CD4-positive, alpha-beta T cell treated with Interleukin-1 beta for 1 hour (primary cell): ENCODE measurements at places on chromosomes 3 and 15.

DNA sequence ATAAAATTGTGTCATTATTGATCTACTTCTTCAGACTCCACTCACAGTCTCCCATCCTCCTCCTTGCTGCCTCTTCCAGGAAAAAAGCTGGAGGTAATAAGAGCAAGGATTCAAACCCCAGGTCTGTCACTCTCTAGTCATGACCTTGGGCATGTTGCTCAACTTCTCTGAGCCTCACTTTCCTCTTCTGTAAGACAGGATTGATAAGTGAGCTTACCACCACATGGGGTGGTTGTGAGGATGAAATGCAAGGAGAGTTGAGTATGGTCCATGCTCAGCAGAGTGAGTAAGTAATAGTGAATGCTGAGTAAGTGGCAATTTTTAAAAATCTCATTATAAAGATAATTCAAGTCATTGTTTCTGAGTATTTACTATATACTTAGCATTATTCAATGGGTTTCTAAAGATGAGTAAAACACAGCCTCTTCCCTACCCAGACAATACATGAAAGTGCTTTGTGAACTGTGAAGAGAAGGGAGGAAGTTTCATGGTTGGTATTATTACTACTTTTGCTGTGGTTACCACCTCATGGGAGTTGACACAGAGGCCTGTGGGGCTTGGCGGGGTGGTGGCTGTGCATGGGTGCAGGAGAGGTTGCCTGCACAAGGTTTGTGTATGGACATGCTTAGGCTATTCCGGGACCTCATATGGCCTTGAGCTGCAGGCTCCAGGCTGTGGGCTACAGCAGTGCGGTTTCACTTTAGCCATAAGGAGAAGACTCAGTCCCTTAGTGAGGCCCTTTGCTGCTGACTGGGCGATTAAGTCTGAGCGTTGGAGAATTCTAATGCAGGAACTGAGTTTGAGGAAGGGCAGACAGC is 30.0 kb downstream of the SLC6A11 start:
- DNase-seq: no peak

DNA sequence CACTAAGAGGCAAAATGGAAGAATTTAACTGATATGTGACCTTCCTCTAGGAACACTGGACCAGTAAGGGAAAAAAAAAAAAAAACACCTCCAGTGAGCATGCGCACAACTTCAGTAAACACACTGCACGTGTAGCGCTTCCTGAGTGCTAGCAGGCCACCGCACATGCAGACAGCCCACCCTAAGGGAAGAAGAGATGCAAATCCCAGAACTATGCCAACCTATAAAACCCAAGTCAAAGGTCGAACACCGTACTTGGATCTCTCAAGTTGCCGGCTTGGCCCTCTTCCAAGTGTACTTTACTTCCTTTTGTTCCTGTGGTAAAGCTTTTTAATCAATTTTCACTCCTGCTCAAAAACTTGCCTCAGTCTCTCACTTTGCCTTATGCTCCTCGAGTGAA is 64.5 kb upstream of the CADPS start:
- DNase-seq: no peak

- DNase-seq: no peak
Measured at GRCh38 chr3:127720985-127721935, 48.5 kb downstream of the ABTB1 start.

- DNase-seq: no peak
Measured at GRCh38 chr3:183517607-183518006, 37.9 kb downstream of the KLHL6 start.

GRCh38 chr15:85408270-85408746 is 27.9 kb downstream of the AKAP13 start:
- DNase-seq: peak; percentile 14

DNA sequence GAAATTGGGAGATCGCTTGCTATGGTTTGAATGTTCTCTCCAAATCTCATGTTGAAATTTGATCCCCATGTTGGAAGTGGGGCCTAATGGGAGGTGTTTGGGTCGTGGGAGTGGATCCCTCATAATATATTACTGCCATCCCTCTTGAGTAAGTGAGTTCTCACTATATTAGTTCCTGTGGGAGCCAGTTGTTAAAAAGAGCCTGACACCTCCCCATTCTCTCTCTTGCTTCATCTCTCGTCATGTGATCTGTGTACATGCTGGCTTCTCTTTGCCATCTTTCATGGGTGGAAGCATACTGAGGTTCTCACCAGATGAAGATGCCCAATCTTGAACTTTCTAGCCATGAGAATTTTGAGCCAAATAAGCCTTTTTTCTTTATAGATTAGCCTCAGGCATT is 43.0 kb upstream of the IL20RB start:
- no peak for DNase-seq

GRCh38 chr15:96037584-96037983 is 292.9 kb upstream of the NR2F2 start:
- DNase-seq: no peak

DNA sequence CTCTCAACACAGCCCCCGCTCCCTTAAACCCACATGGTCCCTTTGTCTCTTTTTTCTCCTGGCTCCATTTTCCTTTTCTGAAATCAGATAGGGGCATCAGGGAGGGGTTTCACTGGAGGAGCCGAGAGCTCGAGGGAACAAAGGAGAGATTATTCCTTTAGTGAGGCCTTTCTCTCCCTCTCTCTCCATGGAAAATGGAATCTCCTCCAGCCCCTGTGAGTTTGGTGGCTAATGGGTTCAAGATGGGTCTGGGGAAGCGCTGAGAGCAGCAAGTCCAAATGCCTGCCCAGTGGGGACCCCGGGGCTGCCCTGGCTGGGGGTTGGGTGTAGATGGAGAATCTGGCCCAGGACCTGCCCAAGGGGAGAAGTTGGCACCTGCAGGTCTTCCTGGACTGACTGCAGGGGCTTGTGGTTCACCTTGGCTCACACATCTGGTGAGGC is 56.8 kb downstream of the ITGA11 start:
- DNase-seq: no peak

GRCh38 chr3:132847849-132848625 is 125.8 kb upstream of the NPHP3 start:
- no peak for DNase-seq

DNA sequence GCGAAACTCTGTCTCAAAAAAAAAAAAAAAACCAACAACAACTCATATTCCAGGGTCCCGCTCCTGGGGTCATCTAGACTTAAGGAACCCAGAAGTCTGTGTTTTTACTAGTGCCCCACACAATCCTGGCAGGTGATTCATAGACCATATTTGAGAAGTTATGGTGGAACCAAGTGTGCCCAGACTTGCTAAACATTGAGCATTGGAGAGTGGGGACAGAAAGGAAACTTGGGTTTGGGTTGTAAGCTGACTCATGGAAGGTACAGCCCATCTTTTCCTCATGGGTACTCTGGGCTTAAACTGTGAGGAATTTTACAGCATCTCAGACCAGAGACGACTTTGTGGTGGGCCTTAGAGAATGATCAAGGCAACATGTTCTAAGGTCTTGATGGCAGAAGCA is 18.3 kb upstream of the IGF2BP2 start:
- no peak for DNase-seq

GRCh38 chr3:78666470-78666800 is 1101.4 kb downstream of the ROBO1 start:
- no peak for DNase-seq

- no peak for DNase-seq
Measured at GRCh38 chr15:71400294-71400693, 285.0 kb downstream of the THSD4 start.

GRCh38 chr3:165404357-165405027 is 208.3 kb upstream of the SLITRK3 start:
- DNase-seq: no peak

GRCh38 chr3:133874344-133874743 is 21.3 kb downstream of the RAB6B start:
- no peak for DNase-seq

- DNase-seq: no peak
Measured at GRCh38 chr3:18090377-18090776, 334.8 kb downstream of the SATB1 start.

- no peak for DNase-seq
Measured at GRCh38 chr3:11898611-11899325, 52.1 kb upstream of the TAMM41 start.

DNA sequence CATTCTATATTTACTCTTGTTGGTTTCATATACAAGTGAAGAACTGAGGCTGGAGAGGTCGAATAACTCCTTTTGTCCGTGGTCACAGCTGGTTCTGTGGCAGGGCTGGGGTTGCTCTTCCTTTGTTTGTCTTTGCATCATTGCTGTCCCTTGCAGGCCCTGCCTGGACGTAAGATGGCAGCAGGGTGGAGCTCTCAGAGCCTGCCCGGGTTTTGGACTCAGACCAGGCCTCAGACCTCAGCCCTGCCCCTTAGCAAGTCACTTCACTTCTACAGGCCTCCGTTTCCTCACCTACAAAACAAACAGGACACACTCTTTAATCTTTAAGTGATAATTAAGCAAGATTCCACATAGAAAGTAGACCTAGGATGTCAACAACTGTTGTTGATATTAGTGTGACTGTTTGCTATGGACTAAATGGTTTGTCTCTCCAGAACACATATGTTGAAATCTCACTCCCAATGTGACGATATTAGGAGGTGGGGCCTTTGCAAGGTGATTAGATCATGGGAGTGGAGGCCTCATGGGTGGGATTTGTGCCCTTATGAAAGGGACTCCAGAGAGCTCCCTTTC is 65.6 kb upstream of the PLXNA1 start:
- no peak for DNase-seq

DNA sequence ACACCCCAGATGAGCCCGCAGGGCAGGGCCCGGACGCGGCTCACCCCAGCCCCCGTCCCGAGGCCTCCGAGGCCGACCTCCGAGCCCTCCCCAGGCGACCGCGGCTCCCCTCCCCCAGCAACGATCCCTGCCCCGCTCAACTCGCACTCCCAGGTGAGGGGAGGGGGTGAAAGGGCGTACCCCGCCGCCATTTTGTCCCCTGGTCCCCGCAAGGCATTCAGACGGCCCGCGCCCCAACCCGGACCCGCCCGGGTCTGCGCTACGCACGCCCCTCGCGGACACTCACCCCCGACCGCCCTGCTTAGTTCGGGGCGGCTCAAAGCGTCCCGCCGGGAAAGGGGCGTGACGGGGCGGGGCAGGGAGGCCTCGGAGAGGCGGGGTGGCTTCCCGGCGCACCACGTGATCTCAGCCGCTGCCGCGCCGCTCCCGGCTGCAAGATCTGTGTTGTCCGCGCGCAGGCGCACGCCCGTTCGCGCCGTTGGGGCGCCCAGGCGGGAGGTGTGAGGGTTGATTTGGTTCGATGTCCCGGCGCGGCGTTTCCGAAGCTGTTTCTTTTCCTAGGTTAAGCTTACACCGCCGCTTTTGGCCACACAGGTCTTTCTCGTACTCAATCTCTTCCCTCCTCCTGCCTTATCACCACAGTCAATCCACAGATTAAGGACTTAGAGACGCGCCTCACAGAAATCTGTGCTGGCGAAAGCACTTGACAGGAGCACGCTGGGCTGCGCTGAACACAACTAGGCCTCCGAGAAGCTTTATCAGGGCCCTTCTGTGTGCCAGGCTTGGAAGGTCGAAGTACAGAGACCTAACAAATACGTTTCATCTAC is at the start of gene SCAPER:
Gene SCAPER (minus strand): TSS at position 328 of the 827 bp plus-strand sequence. CDS start 21,523 bp downstream, outside the sequence.
- peak; percentile 93 for DNase-seq

- DNase-seq: no peak
Measured at GRCh38 chr3:118369892-118370491, 664.7 kb downstream of the IGSF11 start.

GRCh38 chr15:57301307-57301706 is 75.0 kb upstream of the CGNL1 start:
- no peak for DNase-seq

- DNase-seq: no peak
Measured at GRCh38 chr3:55859305-55859704, 372.2 kb upstream of the WNT5A start.

DNA sequence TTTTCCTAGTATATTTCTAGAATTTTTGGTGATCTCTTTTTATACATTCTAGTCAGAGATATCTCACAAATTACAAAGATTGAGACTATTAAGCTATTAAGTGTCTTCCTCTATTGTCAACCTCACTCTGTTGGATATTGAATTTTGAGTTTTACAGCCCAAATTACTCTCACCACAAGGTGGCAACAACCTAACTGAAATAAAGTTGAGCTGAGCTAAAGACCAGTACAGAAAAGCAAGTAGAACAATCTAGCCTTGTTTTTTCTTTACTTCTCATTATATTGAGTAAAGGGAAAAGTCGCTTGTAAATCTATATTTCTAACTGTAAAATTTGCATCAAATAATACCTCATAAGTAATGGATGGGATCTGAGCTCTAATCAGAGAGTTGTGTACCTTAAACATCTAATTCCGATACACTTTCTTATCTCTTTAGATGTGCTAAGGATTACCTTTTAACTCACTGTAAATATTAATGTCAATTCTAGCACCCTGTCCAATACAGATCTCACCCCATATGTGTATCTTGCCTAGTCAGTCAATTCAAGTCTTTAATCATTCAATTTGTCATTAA is 13.6 kb upstream of the COMMD2 start:
- DNase-seq: no peak

DNA sequence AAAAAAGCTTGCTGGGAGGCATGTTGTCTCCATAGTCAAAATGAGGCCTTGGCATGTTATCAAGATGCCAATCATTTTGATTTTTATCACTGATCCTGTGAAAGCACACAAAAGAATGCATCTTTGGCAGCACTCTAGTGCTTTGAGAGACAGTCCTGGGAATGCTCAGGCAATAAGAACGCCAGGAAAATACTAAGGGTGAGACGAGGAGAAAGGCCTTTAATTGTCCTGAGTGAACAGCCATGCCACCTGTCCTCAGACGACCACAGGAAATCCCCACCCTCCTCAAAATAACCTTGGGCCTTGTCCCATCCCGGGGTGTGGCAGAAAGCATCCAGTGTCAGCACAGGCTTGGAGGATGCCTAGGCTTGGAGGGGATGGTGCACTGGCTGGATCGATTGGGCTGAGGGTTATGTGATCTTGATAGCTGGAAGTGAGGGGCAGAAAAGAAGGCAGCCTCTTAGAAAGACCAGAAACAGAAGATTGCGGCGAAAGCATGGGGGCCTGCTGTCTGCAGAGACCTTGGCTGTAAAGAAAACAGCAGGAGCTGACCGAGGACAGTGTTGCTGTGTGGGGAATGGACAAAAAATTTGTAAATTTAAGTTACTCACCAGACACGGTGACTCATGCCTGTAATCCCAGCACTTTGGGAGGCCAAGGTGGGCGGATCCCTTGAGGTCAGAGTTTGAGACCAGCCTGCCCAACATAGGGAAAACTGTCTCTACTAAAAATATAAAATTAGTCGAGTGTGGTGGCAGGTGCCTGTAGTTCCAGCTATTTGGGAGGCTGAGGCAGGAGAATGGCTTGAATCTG is 7.3 kb downstream of the TMEM158 start:
- DNase-seq: no peak

- DNase-seq: no peak
Measured at GRCh38 chr15:96046620-96047240, 283.8 kb upstream of the NR2F2 start.

DNA sequence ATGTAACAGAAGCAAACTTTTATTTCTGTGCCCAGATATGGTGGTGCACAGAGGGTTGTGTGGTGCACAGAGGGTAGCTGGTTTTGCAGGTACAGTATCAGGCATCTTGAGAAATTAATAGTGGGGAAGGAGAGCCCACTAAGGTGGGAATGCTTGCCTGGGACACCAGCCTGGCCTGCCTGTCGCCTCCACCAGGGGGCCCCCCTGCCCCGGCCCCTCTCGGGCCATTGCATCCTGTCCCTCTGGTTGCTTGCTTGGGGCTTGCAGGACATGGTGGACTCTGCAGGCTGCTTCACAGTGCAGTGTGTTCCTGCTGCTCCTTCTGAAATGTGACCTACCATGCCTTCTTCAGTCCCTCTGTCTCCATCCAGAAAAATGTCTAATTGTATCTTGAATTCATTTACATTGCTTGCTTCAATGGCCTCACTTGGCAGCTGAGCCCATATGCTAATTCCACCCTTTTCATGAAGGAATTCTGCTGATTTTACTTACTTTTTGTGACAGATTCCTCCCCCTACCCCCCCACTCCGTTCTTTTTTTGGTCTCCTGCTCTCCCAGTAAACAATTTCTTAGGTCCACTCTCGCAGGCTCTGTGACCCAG is 73.6 kb downstream of the EEFSEC start:
- DNase-seq: peak; percentile 3
